HT1080 (cell line): ENCODE measurements at places on chromosomes 16 and 17. TPM values are rescaled to one million over a fixed set of nuclear protein-coding genes. Genes with fewer than 3 reads are reported as not detected.

PRSS36 gene
- 0.77 and 2.0 TPM in 2 replicates for total RNA-seq

- no peak for DNase-seq
These were observed 10.1 kb downstream of the GTF3C1 start for GRCh38 chr16:27539636-27540035.

DNA sequence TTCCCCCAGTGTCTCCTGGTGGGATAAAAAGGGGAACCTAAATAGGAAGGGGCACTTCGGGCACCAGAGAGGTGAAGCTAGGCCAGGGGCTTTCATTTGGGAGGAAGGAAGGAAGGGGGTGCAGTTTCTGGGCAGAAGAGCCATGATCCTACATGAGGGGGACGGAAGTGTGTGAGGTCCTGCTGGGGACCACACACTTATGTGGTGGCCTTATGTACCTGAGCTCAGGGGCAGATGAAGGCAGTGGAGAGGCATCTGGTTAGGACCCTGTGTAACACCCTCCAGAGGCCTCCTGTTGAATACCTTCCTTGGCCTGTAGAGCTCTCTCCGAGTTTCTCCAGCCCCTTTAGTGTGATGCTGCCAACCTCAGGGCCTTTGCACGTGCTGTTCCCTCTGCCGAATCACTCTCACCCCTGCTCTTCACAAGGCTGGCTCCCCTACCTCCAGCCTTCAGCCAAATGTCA, 21.2 kb downstream of the IGFBP4 start:
- DNase-seq = no peak

GRCh38 chr16:31106509-31107464, 1.4 kb upstream of the BCKDK start:
- no peak for DNase-seq

DNA sequence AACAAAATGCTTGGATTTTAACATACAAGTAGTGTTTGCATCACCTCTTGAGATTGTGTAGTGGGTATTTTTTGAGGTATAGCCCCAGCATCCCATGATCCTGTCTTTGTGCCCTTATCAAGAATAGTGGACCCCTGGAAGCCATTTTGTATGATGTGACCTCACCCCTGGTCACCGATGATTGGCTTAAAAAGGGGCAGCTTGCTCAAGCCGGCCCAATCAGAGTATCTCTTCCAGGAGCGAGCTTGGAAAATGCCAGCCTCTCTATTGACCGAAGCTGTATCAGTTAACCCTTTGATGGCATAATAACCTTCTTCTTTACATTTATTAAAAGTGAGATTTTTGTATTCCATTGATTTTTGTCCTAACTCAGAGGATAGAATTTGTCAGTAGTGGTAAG, 55.5 kb upstream of the FAM20A start:
- DNase-seq = no peak

- no peak for DNase-seq
These were observed 205.9 kb upstream of the ASIC2 start for GRCh38 chr17:33499040-33499439.
